ENCODE measurements at places on chromosomes 16 and 17.

- DNase-seq: no peak
Measured at GRCh38 chr17:18917506-18918032, 34.4 kb upstream of the SLC5A10 start.

DNA sequence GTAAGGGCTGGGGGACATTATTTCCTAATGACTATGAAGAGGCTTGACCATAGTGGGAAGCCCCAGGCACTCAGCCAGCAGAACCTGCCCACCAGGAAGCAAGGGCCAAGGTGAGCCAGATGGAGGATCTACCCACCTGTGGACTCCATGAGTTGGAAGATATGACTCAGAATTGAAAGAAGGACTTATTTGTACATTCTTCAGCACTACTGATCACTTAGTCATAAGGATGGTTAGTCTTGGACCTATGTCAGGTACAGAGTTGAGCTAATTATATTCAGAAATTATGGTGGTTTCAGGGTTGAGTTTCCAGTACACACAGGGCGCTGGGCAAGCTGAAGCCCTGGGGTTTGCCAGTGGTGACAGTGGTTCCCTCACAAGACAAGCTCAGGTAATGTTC is 24.0 kb upstream of the GRIN2A start:
- no peak for DNase-seq

GRCh38 chr16:74372369-74372768 is 3.7 kb upstream of the NPIPB15 start:
- DNase-seq: no peak

- DNase-seq: no peak
Measured at GRCh38 chr17:19263641-19264051, 26.5 kb downstream of the EPN2 start.

DNA sequence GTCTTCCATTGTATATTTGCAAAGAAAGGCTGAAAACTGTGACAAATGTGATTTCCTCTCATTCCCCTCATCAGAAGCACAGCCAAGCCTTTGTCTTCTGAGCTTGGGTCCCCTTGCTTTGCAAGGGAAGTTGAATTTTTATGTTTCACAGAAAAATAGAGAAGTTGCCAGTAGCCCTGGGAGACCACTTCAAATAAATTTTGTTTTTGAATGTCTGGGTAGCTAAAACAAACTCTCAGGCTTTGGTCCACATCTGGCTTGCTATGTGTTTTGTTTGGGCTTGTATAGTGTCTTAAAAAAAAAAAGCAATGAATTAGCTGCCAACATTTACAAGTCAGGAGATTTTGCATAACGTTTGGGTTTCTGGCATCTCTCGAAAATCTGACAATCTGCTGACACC is 24.1 kb downstream of the PIK3R6 start:
- DNase-seq: no peak

GRCh38 chr17:53470626-53471025 is 352.1 kb upstream of the KIF2B start:
- no peak for DNase-seq

- DNase-seq: no peak
Measured at GRCh38 chr16:70779361-70779760, 21.6 kb downstream of the VAC14 start.

DNA sequence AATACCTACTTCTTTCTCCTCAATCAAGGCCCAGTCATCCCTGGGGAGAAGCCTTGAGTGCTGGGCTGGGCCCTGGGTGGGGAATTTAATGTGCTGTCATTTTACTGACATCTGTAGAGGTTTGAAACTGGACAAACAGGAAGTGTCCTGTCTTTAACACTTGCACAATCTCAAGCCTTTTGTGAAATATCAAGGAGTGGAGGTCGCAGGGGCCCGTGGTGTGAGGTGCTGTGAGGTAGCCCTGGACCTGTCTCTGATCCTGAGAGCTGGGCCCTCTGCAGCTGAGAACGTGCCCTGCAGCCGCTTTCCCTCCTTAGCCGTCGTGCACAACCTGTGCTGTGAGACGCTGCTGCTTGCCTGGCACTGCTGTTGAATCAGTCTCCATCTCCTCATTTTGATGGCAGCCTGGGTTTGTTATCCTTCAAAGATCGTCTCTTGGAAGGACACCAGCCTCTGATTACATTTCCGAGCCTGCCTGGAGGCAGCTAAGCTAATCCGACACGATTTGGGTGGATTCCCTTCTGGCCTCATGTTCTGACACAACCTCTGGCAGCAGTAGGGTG is 29.9 kb downstream of the SMARCE1 start:
- DNase-seq: no peak

- DNase-seq: no peak
Measured at GRCh38 chr16:4472880-4473279, 1.5 kb downstream of the NMRAL1 start.

DNA sequence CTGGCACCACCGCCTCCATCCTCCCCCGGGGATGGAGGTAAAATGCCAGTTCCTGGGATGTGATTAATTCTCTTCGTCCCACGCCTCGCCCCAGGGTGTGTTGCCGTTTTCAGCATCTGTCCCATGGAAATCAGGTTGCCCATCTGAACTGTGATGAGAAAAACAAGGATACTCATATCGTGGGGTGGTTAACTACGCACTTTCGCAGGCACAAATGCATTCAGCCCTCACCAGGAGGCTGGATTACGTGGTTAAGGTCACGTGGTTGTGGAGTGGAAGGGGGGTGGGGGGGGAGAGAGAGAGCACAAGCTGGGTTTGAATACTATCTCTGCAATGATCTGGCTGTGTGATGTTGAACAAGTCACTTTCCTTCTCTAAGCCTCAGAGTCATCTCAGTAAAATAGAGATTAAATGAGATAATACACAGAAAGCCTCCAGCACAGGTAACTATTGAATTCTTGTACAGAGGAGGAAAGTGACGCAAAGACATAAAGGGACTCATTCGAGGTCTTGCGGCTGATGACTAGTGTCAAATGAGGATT is 74.7 kb downstream of the BMERB1 start:
- DNase-seq: no peak

DNA sequence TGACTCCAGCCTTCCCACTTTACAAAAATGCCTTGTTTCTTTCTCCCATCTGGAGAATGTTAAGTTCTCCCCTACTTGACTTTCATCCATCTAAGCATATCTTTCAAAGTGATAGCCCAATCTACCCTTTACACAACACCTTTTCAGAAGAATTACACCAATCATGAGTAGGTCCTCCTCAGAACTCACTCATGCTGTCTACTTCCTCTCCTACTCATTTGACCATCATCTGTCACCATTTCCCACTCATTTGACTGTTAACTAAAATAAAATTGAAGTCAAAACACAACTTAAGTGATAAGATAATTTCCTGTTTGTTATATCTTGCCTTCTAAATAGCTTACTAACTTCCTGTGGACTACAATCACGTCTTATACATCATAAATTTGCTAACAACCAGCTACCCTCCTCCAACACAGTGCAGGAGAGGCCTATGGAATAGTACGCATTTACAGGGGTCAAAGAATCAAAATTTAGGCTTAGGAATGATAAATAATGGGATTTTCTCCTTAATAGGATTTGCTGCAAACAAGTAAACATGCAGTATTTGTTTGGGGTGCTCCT is 16.1 kb downstream of the KCNJ16 start:
- DNase-seq: no peak

DNA sequence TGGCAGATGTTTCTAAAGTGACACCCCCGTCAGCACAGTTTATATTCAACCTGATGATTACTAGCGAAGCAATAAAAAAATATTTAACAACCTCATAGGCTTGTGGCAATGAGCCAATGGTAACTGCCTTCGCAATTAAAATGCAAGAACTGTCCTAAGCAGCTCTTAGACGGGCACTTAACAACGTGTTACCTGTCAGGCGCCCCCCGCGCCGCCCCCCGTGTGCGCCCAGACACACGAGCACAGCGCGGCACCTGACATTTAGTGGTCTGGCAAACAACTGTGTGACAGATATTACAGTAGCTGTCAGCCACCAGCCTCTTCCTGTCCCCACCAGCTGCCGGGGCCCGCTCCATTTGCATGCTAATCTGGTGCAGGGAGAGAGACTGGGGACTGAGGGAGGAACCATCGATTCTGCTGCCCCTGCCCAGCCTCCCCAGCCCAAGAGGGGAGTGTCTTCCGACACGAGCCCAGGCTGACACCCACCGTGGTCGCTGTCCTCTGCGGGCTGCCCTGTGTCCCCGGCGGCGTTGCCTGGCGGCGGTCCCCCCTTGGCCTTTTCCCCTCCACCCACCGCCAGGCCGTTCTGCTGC is 12.7 kb downstream of the NDUFAF8 start:
- peak; percentile 29 for DNase-seq

GRCh38 chr16:9481747-9482730 is 390.6 kb downstream of the HAPSTR1 start:
- DNase-seq: no peak

DNA sequence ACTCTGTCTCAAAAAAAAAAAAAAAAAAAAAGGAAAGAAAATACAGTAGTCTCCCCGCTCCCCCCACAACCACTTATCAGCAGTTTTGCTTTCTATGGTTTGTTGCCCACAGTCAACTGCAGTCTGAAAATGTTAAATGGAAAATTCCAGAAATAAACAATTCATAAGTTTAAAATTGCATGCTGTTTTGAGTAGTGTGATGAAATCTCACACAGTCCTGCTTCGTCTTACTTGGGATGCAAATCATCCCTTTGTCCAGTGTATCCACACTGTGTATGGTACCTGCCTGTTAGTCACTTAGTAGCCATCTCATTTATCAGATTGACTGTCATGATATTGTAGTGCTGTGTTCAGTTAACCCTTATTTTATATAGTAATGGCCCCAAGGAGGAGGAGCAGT is 41.5 kb downstream of the NF1 start:
- DNase-seq: no peak

DNA sequence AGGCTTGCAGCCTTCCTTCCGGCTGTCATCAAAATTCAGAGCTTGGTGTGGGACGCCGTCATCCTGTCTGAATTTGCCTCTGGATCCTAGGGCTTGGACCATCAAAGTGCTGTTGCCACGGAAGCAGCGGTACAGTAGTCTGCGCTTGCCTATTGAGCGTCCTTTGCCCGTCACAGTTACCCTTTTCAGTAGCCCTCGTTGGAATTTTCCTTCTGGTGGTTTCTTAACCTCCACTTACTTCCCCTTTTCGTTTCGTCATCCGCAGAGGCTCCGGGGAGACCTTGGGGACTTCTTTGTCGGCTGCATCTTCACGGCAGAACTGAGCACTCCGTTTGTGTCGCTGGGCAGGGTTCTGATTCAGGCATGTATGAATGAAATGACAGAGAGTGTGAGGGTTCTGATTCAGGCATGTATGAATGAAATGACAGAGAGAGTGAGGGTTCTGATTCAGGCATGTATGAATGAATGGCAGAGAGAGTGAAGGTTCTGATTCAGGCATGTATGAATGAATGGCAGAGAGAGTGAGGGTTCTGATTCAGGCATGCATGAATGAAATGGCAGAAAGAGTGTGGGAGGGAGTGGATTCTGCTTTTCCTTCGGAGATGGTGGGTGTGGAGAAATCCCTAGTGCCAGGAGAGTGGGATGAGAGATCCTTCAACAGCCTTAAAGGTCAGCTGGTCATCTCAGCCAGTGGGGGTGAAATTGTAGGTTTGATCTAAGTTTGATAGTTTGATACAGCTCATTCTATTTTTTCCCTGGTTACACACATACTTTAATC is 8.0 kb downstream of the TLCD3A start:
- no peak for DNase-seq

- DNase-seq: no peak
Measured at GRCh38 chr17:62725791-62726249, 82.3 kb downstream of the MARCHF10 start.

DNA sequence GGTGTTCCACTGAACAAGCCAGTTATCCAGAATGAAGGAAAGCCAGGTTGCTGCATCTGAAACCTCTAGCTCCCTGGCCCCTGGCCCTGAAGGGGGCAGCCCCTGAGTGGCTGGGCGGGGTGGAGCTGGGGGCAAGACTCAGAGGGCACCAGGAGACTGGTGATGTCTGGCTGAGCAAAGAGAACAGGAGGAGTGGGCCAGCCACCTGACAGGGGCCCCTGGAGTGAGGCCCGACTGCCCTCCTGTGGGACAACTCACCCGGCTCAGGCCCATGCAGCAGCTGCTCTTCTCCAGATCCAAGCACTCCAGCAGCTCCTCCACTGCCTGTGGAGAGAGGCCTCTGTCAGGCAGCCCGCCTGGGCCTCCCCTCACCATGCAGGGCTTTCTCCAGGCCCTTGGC is 60.4 kb downstream of the PIPOX start:
- DNase-seq: no peak

GRCh38 chr17:3678095-3678820 is 9.6 kb downstream of the EMC6 start:
- no peak for DNase-seq

GRCh38 chr16:58292886-58293285 is 1.9 kb downstream of the PRSS54 start:
- no peak for DNase-seq

DNA sequence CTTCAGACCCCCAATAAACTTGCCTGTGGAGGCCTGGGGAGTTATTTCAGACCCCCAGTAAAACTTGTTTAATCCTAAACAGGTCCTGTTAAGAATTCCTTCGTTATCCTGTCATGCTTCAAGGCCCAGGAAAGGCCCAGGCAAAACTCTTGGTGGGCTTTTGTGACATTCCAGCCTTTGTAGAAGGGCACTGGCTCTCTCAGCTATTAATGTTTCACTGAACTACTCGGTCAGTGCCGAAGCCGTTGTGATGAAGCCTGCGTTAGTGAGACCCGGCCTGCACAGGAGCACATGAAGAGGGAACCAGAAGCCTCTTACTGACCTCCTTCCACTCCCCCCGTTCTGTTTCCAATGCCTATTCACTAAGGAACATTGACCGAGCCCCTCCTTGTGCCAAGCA is 47.4 kb upstream of the PLCG2 start:
- DNase-seq: no peak

- no peak for DNase-seq
Measured at GRCh38 chr16:55506083-55506482, 2.8 kb upstream of the LPCAT2 start.
